AML-193 (cell line): ENCODE measurements at places on chromosomes 12 and 14.

- no peak for DNase-seq
These were observed 24.0 kb downstream of the KITLG start for GRCh38 chr12:88556213-88556774.

- no peak for DNase-seq
These were observed 42.6 kb upstream of the LIMA1 start for GRCh38 chr12:50325890-50326391.

GRCh38 chr12:99926511-99927169 lies 58.1 kb downstream of the ANKS1B start:
- DNase-seq = no peak

- DNase-seq = no peak
These were observed 723 bp downstream of the SIVA1 start for GRCh38 chr14:104753528-104754212.

GRCh38 chr12:32296567-32296966 lies 102.8 kb upstream of the FGD4 start:
- no peak for DNase-seq

DNA sequence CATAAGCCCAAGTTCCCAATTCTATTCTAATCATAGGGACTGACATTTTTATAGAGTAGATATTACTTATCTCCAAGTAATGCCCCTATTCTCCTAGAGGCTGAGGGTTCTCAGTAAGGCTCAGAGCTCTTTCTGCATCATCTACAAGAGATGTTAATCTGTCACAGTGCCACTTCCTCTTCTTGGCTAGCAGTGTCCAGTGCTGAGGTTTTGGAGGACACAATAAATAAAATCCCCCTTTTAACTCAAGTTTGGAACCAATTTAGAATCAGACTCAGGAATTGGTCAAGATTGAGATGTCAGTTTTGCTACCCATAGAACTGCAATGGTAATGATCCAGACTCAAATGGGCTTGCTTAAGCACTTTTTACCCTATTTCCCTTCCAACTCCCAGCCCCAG lies 154.1 kb upstream of the ARID2 start:
- peak; percentile 57 for DNase-seq

GRCh38 chr14:67482231-67483164 lies 6.0 kb downstream of the TMEM229B start:
- no peak for DNase-seq

DNA sequence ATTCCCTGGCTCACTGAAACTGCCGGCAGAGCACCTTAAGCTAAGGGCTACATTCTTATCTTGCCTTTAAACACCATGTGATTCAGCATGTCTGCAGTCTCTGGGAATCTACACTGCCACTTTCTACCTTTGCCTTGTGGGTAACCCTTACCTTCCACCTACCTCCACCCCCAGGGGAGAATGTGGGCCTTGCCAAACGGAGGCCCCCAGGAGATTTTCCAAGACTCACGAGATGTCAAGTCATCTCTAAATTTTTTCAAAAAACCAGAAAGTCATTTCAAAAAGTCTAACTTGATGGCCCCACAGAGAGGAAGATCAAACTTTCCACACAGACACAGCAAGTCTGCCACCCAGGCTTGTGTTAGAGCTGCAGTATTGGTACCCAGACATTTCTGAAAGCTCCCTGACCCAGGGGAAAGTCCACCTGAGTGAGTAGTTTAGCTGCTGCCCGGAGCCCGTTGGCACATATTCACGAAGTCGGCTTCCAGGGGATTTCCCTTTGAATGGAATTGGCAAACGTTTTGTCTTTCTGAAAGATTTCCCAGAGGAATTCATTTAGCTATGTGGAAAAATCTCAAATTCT lies 4.7 kb upstream of the PSMA6 start:
- DNase-seq = no peak

GRCh38 chr14:99909513-99910064 lies 116.4 kb downstream of the EML1 start:
- DNase-seq = no peak

DNA sequence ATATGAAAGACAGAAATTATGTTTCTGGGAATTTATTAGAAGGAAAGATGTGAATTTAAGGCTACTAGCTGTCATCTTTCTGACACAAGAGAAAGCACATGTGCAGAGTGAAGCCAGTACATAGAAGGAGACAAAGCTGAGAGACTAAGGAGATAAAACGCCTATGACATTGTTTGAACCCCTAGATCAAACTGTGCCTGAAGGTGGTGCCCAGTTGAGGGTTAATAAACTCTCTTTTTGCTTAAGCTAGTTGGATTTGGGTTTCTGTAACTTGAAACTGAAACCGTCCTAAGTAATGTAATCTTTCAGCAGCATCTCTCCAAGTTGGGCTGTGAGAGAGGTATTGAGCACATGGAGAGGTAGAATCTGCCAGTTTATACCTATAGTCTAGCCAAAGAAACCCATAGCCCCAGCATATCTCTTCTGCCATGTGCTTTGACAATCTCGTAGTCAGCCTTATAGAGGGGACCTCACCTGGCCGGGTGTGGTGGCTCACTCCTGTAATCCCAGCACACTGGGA lies 84.2 kb downstream of the LRRC74A start:
- DNase-seq = no peak

DNA sequence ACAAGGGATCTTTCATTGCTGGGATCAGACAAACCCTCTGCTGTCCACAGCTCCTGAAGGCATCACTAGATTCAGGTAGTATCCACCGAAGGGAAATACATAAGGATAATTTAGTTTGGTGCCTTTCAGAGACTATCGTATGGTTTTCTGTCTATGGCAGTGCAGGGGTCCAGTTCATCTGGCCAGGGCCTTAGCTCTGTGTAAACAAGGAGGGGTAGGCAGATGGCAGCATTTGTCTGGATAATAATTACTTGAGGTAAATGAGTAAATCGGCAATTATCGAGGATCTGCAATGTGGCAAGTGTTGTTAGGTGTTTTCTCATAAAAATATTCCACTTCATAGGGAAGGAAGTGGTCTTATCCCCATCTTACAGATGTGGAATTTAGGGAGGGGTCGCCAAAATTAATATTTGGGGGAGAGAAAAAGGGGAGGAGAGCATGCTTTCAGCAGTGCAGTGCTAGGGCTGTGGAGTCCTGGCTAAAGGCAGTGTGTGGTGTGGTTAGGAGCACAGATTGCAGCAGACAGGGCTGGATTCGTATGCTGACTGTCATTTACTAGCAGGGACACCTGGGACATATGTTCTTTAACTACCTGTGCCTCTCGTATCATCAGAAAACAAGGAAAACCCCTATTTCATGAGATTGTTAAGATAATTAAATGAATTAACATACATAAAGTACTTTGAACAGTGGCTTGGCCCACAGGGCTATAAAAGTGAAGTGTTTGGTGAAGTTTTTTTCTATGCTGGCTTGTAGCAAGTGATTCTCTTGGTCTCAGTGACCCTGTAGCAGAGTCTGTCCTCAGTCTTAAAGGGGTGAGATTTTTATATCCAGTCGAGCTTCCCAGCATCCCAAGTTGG lies 27.1 kb downstream of the RASSF8 start:
- DNase-seq = no peak

DNA sequence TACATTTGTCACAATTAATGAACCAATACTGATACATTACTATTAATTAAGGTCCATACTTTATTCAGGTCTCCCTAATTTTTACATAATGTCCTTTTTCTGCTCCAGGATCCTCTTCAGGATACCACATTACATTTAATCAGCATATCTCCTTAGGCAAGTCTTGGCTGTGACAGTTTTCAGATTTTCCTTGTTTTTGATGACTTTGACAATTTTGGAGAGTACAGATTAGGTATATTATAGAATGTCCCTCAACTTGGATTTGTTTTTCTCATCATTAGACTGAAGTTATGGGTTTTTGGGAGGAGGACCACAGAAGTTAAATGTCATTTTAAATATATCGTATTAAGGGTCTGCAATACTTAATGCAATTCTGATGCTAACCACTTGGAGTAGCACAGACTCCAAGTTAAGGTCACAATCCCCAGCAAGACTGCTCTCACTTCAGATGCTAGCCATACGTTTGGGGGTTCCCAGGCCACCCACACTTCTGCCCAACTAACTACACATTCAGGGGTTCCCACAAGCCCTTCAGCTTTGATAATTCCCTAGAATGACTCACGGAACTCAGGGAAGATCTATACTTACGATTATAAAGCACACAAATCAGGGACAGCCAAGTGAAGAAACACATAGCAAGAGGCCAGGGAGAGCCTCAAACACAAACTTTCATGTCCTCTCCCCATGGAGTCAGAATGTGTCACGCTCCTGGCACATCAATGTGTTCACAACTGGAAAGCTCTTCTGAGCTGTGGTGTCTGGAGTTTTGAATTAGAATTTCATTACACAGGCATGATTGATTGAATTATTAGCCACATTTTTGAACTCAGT lies 17.0 kb upstream of the NUBPL start:
- DNase-seq = no peak

- DNase-seq = no peak
These were observed 211.8 kb downstream of the LRRK2 start for GRCh38 chr12:40436564-40436963.

GRCh38 chr14:35965400-35965799 lies 139.3 kb downstream of the BRMS1L start:
- no peak for DNase-seq

DNA sequence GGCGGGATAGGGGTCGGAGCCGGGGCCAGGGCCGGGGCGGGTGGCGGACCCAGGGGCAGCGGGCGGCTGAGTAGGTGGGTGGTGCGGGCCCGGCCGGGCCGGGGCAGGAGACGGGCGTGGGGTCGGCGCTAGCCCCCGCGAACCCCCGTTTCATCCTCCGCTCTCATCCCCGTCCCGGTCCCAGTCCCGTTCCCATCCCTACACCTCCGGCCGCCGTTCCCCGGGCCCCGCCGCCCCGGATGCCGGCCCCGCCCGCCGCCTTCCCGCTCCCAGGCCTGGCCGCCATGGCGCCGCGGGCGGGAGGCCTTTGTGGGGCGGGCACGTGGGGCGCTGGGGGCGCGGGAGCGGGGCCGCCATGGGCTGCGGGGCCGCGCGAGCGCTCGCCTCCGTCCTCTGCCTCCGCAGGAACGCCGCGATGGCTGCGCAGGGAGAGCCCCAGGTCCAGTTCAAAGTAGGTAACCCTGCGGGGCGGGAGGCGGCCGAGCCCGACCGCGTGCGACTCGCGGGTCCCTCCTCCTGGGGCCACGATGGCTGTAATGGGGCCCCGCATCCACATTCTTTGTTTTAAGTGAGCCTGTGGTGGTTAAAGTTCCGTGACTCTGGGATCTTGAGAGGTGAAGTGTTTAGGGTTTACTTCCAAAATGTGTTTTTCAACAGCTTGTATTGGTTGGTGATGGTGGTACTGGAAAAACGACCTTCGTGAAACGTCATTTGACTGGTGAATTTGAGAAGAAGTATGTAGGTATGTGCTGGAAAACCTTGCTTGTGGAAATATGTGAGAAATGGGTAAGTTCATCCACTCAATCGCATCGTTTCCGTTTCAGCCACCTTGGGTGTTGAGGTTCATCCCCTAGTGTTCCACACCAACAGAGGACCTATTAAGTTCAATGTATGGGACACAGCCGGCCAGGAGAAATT lies 572 bp downstream of the RAN start:
- DNase-seq = no peak

DNA sequence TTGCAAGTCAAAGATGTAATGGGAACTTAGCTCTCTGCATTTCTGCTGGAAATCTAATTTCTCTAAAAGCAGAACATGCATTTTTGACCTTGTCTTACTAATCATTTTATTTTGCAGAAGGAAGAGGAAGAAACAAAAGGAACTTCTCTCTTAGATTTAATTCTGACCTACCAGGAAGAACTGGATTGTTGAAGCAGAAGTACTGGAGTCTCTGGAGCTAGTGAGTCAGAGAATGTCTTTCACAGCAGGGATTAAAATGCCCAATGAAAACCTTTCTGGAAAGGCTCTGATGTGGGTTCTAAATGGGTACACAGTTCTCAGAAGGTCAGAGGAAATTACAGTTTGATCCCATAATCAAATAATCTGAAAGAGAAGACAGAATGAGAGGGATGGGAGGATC lies 70.8 kb upstream of the GNG2 start:
- DNase-seq = peak; percentile 19

GRCh38 chr14:69013943-69014782 lies 35.1 kb upstream of the ACTN1 start:
- peak; percentile 99 for DNase-seq

DNA sequence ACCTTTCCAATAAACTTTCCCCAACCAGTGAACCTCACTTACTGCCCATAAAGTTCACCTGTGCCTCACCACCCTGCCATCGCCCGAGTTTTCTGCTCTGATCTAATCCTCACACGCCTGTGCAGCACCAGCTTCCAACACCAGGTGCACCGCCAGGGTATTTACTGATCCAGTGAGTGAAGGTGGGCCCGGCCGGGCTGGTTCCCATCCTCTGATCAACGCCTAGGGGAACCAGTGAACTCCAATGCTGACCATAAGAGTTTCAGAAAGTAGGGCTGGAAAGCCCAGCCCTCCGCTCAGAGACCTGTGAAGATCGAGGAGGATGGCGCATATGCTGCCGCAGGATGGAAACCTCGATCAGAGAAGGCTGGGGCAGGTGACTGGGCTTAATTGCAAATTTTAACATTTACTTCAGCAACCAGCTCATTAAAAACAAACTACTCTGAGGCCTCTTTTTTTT lies 685 bp upstream of the MYL6B start:
- DNase-seq = peak; percentile 35

DNA sequence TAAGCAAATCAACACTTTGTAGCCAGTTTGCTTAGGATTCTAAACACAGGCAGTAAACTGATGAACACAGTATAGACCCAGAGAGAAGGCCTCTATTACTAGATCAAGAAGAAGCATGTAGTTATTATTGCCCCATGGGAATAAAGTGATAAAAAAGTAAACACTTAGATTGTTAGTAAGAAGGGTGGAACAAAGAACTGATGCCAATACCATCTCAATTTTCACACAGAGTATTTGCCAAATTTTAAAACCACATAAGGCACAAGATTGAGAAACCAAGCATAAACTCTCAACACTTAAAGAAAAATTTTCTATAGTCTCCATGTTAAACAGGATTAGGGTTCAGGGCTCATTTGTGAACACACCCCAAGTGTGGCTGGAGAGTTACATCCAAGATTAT lies 77.0 kb upstream of the SYT1 start:
- no peak for DNase-seq

- DNase-seq = no peak
These were observed 6.4 kb downstream of the GNS start for GRCh38 chr12:64752833-64753238.

DNA sequence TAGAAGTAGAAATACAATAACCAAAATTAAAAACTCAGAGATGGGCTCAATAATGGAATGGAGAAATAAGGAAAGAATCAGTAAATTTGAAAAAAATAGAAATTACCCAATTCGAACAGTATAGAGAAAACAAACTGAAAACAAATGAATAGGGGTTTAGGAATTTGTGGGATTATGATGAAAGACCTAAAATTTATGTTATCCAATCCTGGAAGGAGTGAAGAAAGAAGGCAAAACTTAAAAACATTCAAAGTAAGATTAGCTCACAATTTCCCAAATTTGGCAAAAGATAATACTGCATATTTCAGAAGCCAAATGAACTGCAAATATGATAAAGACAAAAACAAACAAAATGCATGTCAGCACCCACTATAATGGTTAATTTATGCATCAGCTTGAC lies 177.1 kb downstream of the CCDC91 start:
- DNase-seq = no peak

- DNase-seq = no peak
These were observed 22.3 kb downstream of the OTOGL start for GRCh38 chr12:80121661-80122060.

GRCh38 chr12:117514016-117514415 lies 152.6 kb upstream of the NOS1 start:
- no peak for DNase-seq

- DNase-seq = no peak
These were observed 746 bp upstream of the DUSP16 start for GRCh38 chr12:12563290-12563928.

GRCh38 chr12:124680863-124681778 lies 113.7 kb upstream of the NCOR2 start:
- peak; percentile 88 for DNase-seq

GRCh38 chr14:77406718-77407117 lies 16.6 kb downstream of the NOXRED1 start:
- DNase-seq = peak; percentile 5
